ENCODE measurements at places on chromosomes 1 and 21.

GRCh38 chr1:212375986-212376385 lies 38.7 kb downstream of the PACC1 start:
- H3K27ac ChIP-seq, result no peak overlapping the region
- DNase-seq, result no peak
- H3K4me1 ChIP-seq, result no peaks in the 10 kb centered on the region
- H3K27me3 ChIP-seq, result no peaks in the 10 kb centered on the region
- H3K36me3 ChIP-seq, result no peaks in the 10 kb centered on the region
- no peak overlapping the region for H3K4me3 ChIP-seq

- no peaks in the 10 kb centered on the region for H3K36me3 ChIP-seq
- H3K4me3 ChIP-seq, result no peak overlapping the region
- DNase-seq, result no peak
- no peaks in the 10 kb centered on the region for H3K27me3 ChIP-seq
- H3K4me1 ChIP-seq, result no peaks in the 10 kb centered on the region
- no peak overlapping the region for H3K27ac ChIP-seq
Measured at GRCh38 chr1:82593561-82593960, 792.8 kb downstream of the ADGRL2 start.

GRCh38 chr1:218694636-218695035 lies 349.5 kb downstream of the TGFB2 start:
- H3K36me3 ChIP-seq, result no peaks in the 10 kb centered on the region
- no peak overlapping the region for H3K4me3 ChIP-seq
- no peaks in the 10 kb centered on the region for H3K27me3 ChIP-seq

DNA sequence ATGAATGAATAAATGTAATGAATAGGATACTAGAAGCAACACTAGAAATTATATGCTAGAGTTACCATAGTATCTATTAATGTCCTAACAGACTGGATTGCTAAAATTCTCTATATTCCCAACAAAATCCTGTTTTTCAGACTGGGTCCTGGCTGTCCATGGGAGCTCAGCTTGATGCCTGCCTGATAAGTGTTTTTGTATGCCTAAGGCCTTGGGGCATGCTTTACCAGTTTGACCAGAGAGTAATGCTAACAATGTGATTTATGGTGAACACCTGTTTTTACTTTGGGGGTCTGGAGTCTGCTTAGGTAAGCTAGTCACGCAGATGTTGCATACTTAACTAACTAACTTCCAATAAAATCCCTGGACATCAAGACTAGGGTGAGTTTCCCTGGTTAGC lies 318.8 kb upstream of the DEPDC1 start:
- no peak overlapping the region for H3K27ac ChIP-seq
- DNase-seq, result no peak
- no peak overlapping the region for H3K4me3 ChIP-seq
- no peaks in the 10 kb centered on the region for H3K36me3 ChIP-seq
- no peaks in the 10 kb centered on the region for H3K27me3 ChIP-seq

- H3K36me3 ChIP-seq, result no peaks in the 10 kb centered on the region
- H3K27me3 ChIP-seq, result no peaks in the 10 kb centered on the region
- peak overlapping the region; percentile 47 for H3K27ac ChIP-seq
- no peak overlapping the region for H3K4me3 ChIP-seq
Measured at GRCh38 chr1:24283326-24284155, 35.6 kb upstream of the GRHL3 start.

DNA sequence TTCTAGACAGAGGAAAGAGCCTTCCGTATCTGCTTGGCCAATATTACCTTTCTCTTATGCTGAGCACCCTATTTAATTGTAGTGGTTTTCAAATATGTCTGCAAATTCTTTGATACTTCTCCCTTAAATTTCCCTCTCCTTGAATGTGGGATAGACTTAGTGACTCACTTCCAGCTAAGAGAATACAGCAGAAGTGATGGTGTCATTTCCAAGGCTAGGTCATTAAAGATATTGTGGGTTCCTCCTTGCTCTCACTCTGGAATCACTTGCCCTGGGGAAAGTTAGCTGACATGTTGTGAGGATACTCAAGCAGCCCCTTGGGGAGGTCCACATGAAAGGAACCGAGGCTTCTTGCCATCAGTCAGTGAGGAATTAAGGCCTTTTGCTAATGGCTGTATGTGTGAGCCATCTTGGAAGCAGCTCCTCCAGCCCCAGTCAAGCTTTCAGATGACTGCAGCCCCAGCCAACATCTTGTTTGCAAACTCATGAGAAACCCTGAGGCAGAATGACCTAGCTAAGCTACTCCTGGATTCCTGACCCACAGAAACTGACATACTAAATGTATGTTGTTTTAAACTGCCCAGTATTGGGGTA lies 8.1 kb upstream of the CITED4 start:
- H3K4me3 ChIP-seq, result no peak overlapping the region
- no peaks in the 10 kb centered on the region for H3K36me3 ChIP-seq
- no peaks in the 10 kb centered on the region for H3K27me3 ChIP-seq
- no peak overlapping the region for H3K27ac ChIP-seq

- H3K27me3 ChIP-seq, result no peaks in the 10 kb centered on the region
- peak; percentile 59 for DNase-seq
- H3K4me1 ChIP-seq, result no peaks in the 10 kb centered on the region
- no peak overlapping the region for H3K27ac ChIP-seq
- H3K36me3 ChIP-seq, result no peaks in the 10 kb centered on the region
- no peak overlapping the region for H3K4me3 ChIP-seq
Measured at GRCh38 chr1:153465811-153466636, 5.6 kb upstream of the S100A7 start.

Data from pancreas (tissue), 10 donors.